Endodermal cell (in vitro differentiated cells): ENCODE measurements at places on chromosomes 16 and 17. TPM values are rescaled to one million over a fixed set of nuclear protein-coding genes. Genes with fewer than 3 reads are reported as not detected.

GRCh38 chr17:73343168-73343634 lies 31.4 kb upstream of the CDC42EP4 start:
- no peak overlapping the region for H3K4me3 ChIP-seq
- peak; percentile 97 for DNase-seq
- peak overlapping the region; percentile 100 for H3K27ac ChIP-seq
- no peaks in the 10 kb centered on the region for H3K36me3 ChIP-seq

DNA sequence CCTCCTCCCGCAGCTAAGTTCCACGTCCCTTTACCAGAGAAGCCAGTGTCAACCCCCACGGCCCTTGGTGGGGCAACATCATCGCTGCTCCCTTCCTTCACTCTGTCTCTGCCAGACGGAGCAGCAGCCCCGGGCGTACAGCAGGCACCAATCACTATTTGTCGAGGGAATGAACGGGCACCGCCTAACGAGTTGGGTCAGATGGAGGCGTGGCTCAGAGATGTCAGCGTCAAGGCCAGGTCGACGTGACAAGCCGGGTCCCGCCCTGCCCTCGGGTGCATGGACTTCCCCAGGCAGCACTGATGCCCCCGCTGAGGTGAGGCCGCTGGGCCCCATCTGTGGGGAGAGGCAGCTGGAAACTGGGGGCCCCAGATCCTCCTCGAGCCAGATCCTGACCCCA lies 50.0 kb downstream of the CBFA2T3 start:
- H3K4me3 ChIP-seq = no peak overlapping the region
- H3K4me1 ChIP-seq = no peaks in the 10 kb centered on the region
- no peak for DNase-seq
- H3K27me3 ChIP-seq = no peaks in the 10 kb centered on the region
- H3K27ac ChIP-seq = no peak overlapping the region

DNA sequence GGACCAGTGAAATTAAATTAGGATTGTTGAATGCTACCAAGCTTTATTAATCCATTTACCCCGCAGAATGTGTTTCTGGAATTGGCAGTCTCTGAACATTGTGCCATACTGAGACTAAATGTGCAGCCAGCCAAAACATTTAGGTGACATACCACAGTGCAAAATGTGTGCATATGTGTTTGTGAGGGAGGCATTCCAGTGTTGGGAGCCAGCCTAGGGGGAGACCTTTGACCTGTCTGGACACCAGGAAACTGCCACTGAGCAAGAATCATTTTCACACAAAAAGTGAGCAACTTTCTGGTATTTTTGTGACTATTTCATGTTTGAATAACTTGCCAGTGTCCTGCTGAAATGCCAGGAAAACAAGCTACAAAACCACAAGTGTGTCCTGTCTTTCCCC lies 64.7 kb upstream of the SLC12A3 start:
- H3K4me3 ChIP-seq = no peak overlapping the region
- DNase-seq = no peak
- H3K4me1 ChIP-seq = no peaks in the 10 kb centered on the region
- peaks cover 13% of the 10 kb centered on the region for H3K36me3 ChIP-seq
- no peak overlapping the region for H3K27ac ChIP-seq

DNA sequence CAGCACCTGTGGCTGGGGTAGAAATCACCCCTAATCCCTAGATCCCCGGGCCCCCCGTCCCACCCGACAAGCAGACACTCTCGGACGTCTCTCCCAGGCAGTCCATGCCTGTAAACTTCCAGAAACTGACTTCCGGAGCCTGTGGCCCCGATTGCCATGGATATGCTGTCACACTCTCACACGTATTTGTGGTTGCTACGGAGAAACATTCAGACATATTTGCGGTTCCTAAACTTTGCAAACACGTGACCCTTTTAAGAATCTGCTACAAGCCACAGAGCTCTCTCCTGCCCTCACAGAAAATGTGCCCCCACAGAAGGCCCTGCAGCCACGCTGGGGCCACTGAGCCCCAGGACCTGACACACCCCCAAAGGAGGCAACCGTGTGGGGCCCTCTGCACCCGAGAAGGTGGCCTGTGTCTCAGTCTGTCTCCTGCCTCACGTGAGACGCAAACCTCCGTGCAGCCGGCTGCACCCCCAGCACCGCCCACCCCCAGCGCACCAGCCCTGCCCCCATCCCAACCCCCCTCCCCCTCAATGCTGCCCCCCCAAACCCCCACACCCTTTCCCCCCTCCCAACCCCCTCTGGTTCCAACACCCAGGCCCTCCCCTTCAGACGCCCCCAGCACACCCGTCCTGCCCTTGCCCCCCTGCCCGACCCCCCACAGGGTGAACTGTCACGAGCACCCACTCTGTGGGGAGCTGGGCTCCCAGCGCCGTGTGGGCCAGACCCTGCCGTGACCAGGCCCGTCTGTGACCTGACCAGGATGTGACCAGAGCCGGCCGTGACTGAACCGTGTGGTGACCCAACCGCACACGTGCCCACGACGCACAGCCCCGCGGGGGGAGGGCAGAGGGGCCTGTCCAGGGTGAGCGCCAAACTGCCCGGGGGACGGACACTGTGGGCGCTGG lies 66.3 kb upstream of the METRNL start:
- DNase-seq = peak; percentile 36
- no peaks in the 10 kb centered on the region for H3K4me1 ChIP-seq
- H3K27ac ChIP-seq = peak overlapping the region; percentile 7
- no peak overlapping the region for H3K4me3 ChIP-seq

DNA sequence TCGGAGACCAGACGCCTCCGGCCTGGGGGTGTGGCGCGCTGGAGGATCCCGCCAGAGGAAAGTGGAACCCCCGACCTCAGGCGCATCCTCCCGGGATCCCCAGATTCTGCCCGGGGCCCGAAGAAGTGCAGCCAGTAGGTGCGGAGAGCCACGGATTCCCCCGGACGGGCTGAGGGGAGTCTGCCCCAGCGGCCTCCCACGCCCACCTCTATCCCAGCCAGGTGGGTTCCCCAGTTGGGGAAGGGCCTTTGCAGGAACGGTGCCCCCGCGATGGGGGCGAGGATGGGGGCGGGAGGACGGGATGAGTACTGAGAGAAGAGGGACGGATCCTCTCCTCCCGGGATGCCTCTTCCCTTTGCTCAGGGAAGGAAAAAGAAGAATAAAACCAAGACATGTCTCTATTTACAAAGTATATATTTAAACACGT lies 5.1 kb downstream of the CBX8 start:
- peaks cover 98% of the 10 kb centered on the region for H3K27me3 ChIP-seq
- H3K27ac ChIP-seq = no peak overlapping the region
- no peak overlapping the region for H3K4me3 ChIP-seq
- peaks cover 11% of the 10 kb centered on the region for H3K4me1 ChIP-seq
- no peak for DNase-seq

DNA sequence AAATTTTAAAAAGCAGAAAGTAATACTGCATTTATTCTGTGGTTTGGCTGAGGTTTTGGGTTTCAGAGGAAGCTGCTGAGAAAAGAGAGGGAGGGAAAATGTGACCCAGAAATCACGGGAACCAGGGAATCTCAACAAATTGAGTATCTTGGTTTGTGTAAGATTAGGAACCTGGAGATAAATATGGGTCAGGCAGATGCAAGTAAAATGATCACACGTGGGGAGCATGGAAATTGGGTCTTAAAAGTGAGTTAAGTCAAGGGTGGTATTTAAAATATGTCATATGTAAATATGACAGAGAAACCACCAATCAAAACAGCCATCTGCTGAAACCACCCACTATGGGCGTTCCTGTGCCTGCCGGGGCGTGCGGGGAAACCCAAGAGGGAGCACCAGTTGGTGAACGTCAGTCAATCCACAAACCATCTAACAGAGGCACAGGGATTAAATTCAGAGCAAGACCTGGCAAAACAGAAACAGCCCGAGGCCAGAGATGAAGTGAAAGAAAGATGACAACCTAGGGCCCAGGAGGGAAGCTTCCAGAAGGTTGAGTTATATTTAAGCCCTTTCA lies 33.4 kb downstream of the CDH13 start:
- H3K27me3 ChIP-seq = no peaks in the 10 kb centered on the region
- H3K36me3 ChIP-seq = no peaks in the 10 kb centered on the region
- no peak overlapping the region for H3K4me3 ChIP-seq
- DNase-seq = no peak
- no peak overlapping the region for H3K27ac ChIP-seq

DNA sequence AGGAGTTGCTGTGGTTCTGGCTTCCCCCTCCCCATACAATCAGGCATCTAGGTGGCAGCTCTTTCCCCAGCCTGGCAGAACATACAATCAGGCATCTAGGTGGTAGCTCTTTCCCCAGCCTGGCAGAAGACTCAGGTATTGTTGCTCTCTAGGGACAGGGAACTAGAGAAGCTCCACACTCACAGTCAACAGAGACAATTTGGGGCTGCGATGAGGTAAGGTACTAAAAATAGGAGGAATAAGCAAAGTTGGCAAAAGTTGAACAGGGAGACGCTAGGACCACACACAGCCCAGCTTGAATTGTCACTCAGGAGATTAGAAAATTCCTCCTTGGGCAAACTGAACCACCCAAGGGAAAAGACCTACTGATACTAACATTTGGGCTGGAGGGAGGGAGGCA lies 315.5 kb upstream of the CDH5 start:
- H3K27ac ChIP-seq = no peak overlapping the region
- H3K4me1 ChIP-seq = no peaks in the 10 kb centered on the region
- no peaks in the 10 kb centered on the region for H3K36me3 ChIP-seq
- DNase-seq = no peak

DNA sequence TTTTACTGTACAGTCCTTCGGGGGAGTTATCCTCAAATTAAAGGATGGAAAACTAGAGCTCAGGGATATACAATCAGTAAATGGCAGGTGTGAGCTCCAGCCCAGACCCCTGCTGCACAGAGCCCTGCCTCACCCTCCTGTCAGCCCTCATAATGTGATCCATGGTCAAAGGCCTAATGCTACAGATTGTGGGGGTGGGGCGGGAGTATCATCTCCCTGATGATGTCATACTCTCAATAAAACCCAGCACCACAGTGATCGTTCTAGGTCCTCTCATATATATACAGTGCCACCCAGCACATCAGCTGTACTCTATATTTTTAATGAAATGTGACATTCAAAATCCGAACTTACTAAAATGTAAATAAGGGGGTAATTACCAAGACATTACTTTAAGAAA lies 61.5 kb downstream of the SLC39A11 start:
- no peak overlapping the region for H3K4me3 ChIP-seq
- H3K4me1 ChIP-seq = peaks cover 11% of the 10 kb centered on the region
- H3K36me3 ChIP-seq = no peaks in the 10 kb centered on the region
- H3K27me3 ChIP-seq = no peaks in the 10 kb centered on the region

- no peaks in the 10 kb centered on the region for H3K27me3 ChIP-seq
- no peaks in the 10 kb centered on the region for H3K36me3 ChIP-seq
- no peak overlapping the region for H3K4me3 ChIP-seq
- H3K4me1 ChIP-seq = no peaks in the 10 kb centered on the region
- no peak for DNase-seq
- no peak overlapping the region for H3K27ac ChIP-seq
These were observed 99.4 kb upstream of the CACNG3 start for GRCh38 chr16:24156777-24157176.

DNA sequence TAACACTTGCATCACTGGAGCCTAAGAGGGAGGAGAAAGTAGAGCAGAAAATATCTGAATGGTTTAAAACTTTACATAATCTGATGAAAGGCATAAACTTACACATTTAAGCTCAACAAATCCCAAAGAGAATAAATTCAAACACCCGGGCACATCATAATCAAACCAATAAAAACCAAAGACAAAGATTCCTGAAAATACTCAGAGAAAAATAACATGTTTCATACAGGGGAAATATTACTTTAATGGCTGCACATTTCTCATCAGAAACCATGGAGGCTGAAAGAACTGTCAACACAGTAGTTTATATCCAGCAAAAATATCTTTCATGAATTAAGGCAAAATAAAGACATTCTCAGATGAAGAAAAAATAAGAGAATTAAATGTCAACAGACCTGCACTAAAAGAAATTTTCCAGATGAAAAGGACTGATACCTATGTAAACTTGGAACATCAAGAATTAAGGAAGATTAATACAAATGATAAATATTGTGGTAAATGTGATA lies 34.2 kb downstream of the C16orf87 start:
- peaks cover 27% of the 10 kb centered on the region for H3K36me3 ChIP-seq
- H3K4me1 ChIP-seq = no peaks in the 10 kb centered on the region
- H3K27ac ChIP-seq = no peak overlapping the region
- no peaks in the 10 kb centered on the region for H3K27me3 ChIP-seq

The PRSS21 gene
- total RNA-seq = not detected in 3 replicates

The MYO18A gene
- total RNA-seq = 51.4 to 63.6 TPM (median 56.7 TPM) in 3 replicates

The VTN gene
- 2.7 to 6.7 TPM (median 5.6 TPM) in 3 replicates for total RNA-seq

The PRSS8 gene
- total RNA-seq = 73.3 to 80.8 TPM (median 80.1 TPM) in 3 replicates

The LRRC37A gene
- total RNA-seq = 3.4 and 4.9 TPM in 2 replicates

The KRTAP3-1 gene
- not detected in 2 replicates for total RNA-seq

The FOXC2 gene
- total RNA-seq = 0.16 and 0.20 TPM in 2 replicates

The BMERB1 gene
- 5.1 to 10.4 TPM (median 8.6 TPM) in 3 replicates for total RNA-seq

The HAPSTR1 gene
- total RNA-seq = 65.4 and 68.5 TPM in 2 replicates

The MEIOC gene
- 1.4 TPM in 2 replicates for total RNA-seq
